ENCODE measurements at places on chromosomes 16 and 17.

DNA sequence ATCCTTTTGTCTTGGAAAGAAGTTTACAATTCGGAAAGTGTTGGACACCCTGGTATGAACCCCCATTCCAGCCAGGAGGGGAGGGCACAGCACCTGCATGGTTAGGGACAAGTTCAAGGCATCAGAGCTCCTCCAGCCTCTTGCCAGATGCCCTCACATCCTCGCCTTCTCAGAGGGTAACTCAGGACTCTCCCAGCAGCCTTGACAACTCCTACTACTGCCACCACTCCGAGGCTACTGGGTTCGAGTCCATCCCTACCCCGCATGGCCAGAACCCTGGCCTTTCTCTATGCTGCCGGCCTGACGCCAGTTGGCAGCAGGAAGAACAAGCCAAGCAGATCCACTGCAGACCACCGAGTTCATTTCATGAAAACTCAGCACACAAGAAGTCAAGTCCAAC lies 34.1 kb downstream of the AXIN2 start:
- no peak for DNase-seq

- no peak for DNase-seq
These were observed 20.6 kb upstream of the ADGRG1 start for GRCh38 chr16:57607676-57608461.

- no peak for DNase-seq
These were observed 19.5 kb downstream of the MPHOSPH6 start for GRCh38 chr16:82150549-82150948.

- no peak for DNase-seq
These were observed 17.0 kb upstream of the PIK3R6 start for GRCh38 chr17:8884336-8884990.

DNA sequence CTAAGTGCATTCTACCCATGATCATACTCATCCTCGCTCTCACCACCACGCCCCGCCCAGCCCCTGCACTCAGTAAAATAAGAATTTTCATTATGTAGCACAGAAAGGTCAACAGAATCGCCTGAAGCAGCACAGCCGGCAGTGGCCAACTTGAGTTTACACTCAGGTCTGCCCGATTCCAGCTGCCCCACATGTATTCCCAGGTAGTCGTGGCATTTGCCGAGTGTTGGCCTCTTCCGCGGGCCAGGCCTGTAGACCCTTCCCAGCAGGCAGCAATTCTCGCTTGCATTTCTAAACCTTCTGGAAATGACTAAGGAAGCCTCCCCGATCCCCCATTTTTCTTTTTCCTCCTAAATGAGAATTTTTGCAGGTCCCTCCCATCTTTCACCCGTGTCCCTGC lies 609 bp downstream of the CNGB1 start:
- DNase-seq, result no peak

DNA sequence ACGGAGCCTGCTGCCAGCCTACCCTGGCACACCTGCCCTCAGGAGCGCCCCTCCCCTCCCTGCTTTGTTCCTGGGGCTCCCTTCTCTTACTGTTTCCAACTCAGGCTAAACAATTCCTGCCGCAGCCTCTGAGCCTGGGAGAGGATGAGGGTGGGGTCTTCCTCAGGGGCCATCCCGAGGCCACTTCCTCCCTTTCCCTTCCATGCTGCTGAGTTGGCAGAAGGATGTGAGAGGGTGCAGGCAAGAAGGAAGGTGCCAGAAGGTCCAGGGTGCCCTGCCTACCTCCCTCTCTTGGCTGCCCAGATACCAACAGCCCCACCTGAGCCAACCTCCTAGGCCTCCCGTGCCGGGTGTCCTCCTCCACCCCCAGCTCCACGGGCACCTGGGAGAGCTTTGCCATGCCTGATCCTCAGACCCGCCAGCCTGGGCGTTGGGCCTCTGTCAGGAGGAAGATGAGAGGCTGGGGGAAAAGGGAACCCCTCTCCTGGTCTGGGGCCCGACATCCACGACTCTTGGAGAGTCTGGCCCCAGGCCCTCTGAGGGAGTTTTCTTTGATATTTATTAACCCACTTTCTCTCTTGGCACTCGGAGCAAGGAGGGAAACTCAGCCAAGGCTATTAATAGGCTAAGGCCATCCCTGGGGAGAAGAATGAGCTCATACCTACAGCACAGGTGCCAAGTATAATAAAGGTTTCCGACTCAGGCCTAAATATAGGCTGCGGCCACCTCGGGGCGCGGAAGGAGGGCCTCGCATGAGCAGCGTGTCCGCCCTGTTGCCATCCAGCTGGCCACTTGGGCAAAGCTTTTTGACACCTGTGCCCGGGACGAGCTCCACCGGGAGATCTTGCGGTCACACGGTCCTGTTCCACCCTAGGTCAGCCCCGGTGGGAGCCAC lies 232.0 kb downstream of the ENGASE start:
- no peak for DNase-seq

GRCh38 chr17:69269131-69269998 lies 40.7 kb upstream of the ABCA10 start:
- no peak for DNase-seq
